ENCODE measurements at places on chromosomes 2 and 18.

GRCh38 chr2:223238301-223238700 lies 186.3 kb downstream of the KCNE4 start:
- no peak for DNase-seq

DNA sequence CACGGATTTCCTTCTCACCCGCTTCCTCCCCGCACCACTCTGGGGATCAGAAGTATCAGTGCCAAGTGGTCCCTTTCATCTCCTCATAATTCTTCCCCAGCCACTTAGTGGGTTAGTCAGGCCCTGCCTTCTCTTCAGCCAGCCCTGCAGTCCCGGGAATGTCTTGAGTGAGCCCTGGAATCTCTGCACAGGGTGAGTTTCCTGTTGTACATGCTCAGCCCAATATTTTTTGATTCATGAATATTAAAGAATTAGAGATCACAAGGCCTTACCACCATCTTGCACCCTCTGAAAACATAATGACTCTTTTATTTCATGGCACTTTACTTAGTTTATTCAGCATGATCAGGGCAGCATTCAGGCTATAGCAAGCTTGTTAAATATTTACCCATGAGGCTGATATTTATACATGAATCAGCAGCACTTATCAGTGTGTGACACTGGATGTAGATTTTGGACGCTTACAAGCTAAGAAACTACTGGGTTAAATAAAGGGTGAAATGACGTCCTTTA lies 159.4 kb upstream of the FOSL2 start:
- DNase-seq: no peak

GRCh38 chr18:44588508-44588907 lies 92.2 kb upstream of the SETBP1 start:
- DNase-seq: no peak

GRCh38 chr18:25678221-25678620 lies 326.3 kb upstream of the ZNF521 start:
- no peak for DNase-seq

DNA sequence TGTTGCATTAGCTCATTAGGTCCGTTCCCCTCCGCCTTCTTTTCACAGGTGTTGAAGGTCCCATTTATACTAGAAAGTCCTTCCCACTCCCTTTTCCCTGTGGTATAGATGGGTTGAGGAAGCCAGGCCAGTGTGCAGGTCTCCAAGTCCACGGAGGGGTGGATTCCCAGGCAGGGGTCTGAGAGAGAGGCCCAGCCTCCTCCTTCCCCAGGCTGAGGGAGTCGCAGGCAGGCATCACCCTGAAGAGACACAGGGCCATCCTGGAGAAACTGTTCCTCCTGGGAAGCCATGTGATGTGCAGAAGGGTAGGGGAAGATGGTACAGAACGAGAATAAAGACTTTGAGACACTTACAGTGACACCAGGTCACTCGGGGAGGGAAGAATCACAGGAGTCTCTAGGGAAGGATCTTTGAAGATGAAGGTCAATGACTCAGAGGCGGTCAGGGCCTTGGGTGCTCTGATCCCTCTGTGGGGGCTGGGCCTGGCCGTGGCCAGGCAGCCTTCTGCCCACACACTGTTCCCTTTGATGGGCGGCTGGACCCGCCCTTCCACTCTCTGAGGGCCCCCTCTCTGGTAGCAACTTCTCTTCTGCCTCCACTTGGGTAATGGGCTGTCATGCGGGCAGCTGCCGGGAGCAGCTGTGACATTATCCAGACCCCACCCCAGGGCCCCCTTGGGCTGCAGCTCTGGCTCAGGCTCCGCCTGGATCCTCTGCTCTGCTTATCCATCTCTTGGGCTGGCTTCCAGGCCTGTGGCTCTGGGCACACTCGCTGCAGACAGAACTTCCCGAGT lies 45.1 kb downstream of the RHOB start:
- no peak for DNase-seq

GRCh38 chr2:95377216-95378123 lies 25.0 kb upstream of the FAHD2A start:
- no peak for DNase-seq

GRCh38 chr2:158413581-158413980 lies 43.0 kb downstream of the CCDC148 start:
- no peak for DNase-seq

GRCh38 chr18:12726774-12727550 lies 24.1 kb downstream of the PSMG2 start:
- no peak for DNase-seq

DNA sequence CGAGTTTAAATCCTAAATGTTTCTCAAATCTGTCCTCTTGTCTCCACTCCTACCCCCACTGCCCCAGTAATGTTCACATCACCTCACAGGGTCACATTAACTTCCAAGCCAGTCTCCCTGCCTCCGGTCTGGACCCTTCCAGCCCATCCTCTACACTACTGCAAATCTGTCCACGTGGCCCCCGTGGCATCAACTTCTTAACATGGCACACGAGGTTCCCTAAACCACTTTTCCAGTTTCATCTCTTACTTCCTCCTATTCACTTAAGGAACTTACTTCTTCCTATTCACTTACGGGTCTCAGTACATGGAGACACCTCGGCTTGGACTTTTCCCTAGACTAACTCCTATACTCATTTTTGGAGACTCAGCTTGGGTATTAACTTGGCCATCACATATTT lies 27.0 kb downstream of the MRPL33 start:
- DNase-seq: no peak

DNA sequence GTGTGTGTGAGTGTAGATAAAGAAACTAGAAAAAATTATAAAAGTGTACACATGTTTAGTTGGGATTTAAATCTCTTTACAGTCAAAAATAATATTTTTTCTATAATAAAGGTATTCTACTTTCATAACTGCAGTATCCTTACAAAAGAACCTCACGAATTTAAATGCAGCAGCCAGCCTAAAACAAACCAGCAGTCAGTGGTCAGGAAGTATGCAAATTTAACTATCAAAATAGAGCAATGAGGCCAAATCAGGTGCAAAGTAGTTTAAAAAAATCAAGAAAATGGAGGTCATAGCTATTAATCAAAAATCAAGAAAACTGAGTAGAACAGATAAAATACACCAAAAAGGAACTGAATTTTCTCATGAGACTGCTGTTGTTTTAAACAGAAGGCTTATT lies 407.1 kb downstream of the CDH19 start:
- DNase-seq: no peak

DNA sequence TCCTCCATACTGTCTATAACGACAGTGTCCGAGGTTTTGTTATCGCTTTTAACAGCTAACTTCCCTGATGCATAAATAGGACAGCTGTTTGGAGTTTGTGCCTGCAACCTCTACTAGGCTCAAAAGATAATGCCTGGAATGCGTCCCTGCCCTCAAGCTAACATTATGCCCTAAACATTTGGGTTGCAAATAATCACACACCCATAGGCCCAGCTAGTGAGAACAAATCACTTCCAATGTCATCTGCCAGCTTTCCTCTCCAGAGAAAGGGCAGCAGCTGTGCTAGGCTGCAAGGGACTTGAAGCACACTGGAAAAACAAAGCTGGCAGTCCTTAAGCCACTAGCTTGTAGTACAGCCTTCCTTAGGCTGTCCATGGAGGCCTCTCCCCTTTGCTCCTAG lies 201.8 kb upstream of the LYPD1 start:
- no peak for DNase-seq

GRCh38 chr2:230909841-230910545 lies 15.0 kb downstream of the GPR55 start:
- peak; percentile 62 for DNase-seq

- DNase-seq: no peak
These were observed 7.6 kb upstream of the LPIN1 start for GRCh38 chr2:11738589-11739436.

- DNase-seq: no peak
These were observed 55.4 kb downstream of the CNTNAP5 start for GRCh38 chr2:124080281-124081153.

DNA sequence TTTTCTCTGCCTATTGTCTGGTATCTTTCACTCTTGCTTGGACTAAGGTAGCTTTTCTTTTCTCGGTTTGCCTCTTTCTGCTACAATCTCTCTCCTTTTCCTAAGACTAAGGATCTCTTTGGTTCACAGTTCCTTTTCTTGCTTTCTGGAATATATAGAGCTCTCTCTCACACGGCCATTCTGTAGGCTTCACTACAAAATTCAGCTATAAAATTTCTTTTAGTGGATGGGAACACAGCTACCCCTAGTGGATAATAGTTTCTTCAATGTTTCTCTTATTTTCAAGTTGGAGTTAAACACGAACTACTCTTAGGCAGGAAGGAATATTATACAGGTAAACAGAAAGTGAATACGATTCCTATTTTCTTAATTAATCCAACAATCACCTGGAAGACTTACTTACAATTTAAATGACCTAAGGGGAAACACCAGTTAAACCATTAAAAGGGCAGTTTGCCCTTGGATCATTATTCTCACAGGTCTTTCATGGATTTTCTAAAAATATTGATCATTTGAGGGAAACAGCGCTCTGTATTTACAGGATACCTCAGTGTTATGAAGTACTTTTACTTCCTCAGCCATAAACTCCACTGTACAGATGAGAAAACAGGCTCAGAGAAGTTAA lies 140.5 kb downstream of the LRP2 start:
- DNase-seq: no peak

- DNase-seq: no peak
These were observed 818.9 kb upstream of the ACVR2A start for GRCh38 chr2:147025646-147026585.

DNA sequence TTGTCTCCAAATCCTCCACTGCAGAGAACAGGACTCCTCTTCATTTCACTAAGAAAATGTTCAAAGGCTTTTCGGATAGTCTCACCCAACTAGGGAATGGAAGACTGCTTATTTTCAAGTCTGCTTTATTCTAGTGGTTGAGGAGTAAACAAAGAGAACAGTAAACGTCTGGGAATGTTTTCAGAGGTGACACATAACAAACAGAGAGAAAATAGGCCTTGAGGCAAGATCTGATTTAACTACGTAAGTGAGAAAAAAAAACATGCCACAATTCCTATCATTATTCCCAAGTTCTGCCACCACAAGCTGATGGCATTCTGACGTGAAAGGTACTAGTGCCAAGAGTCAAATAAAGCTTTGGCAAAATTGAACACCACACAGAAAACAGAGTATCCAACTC lies 16.7 kb upstream of the WIPF1 start:
- DNase-seq: no peak

DNA sequence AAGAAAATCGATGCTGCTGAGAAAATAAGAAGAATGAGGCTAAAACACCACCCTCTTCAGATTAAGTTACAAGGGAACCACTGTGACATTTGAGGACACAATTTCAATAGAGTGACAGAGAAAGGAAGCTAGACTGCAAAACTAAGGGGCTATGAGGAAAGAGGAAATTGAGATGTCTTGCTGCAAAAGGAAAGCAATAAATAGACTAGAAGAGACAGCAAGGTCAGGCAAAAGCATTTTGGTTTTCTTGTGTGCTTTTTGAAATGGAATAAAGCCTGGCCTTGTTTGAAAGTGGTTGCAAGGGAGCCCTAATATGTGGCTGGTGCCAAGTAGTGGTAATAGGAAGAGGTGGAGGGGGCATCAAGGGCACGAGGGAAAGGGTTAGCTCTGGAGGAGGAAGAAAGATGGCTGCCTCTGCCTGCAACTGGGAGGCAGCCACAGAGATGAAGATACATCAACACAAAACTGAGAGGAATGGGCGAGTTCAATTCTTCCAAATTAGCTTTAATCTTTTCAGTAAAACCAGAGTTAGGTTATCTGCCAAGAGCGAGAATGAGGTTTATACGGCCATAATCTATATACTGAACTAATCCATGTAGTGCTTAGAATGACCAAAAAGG lies 1.2 kb upstream of the MRO start:
- DNase-seq: no peak

GRCh38 chr18:9918016-9918680 lies 4.3 kb downstream of the VAPA start:
- DNase-seq: no peak

DNA sequence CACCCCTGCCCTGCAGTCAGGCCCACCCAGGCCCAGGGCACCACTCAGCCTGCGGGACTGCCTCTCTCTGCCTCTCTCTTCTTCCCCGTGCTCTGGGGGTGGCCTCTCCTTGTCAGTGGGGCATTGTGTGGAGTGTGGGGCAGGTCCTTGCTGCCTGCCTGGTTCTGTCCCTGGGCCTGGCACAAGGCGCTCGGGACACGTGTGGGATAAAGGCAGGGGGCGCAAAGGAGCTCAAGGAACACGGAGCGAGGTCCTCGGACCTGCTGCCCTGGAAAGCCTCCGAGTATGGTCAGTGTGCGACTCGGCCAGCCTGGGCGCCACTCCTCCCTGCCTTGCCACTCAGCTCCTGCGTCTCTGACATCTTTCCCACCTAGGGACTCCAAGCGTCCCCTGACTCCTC lies 262.2 kb downstream of the HDAC4 start:
- no peak for DNase-seq

GRCh38 chr2:53432936-53433335 lies 334.7 kb upstream of the CHAC2 start:
- DNase-seq: no peak

GRCh38 chr2:171260471-171261424 lies 100.1 kb upstream of the TLK1 start:
- no peak for DNase-seq

DNA sequence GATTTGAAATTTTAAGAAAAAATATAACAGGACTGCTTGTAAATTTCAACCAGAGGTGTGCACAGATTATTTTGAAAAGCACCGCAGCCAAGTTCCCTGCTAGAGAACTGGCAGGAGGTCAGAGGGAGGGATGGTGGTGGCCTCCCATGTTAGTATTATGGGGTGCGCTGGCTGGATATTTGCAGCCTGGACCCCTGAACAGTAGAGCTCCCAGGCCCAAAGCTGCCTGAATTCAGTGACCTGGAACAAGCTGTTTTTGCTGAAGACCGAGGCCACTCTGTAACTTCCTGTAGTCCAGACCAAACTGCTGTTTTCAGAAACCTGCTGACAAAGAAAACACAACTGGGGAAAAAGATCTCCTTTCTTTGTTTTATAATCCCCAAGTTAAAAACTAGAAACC lies 314.3 kb downstream of the TNS1 start:
- no peak for DNase-seq
